Stimulated activated CD4-positive, alpha-beta T cell treated with anti-CD3 and anti-CD28 coated beads, Interleukin-1b, Interleukin-23, amount 100 ng/mL, for 1 hour (primary cell): ENCODE measurements at places on chromosomes 2 and 18.

GRCh38 chr2:151043484-151043883 lies 218.2 kb downstream of the RBM43 start:
- DNase-seq, result no peak

DNA sequence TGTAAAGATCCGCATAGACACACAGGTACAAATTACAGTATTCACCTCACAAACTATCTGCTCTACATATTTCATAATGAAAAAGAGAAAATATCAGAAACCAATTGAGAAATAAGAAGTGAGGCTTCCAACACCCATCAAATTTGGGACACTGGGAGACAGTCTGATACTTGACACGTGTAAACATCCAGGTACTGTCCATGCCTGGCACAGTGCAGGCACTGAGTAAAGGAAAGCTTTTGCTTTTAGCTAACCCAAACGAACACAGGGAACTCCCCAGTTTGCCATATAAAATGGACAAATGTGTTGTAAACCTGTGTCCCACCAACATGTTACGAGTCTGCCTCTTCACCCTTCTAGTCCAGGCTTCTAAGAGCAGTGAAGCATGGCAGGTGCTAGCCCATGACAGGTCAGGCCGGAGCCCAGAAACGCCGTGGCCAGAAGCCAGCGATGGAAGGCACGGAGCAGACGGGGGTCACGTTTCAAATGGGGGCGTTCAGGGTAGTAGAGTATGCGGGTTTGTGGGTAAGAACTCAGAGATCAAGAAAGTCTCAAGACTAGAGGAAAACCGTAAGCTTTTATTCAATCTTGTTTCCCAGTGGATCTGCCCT lies 27.0 kb downstream of the CDH2 start:
- no peak for DNase-seq

- DNase-seq, result no peak
Measured at GRCh38 chr18:23573626-23574431, 12.5 kb downstream of the NPC1 start.

- no peak for DNase-seq
Measured at GRCh38 chr18:11533942-11534496, 75.4 kb upstream of the SLC35G4 start.

DNA sequence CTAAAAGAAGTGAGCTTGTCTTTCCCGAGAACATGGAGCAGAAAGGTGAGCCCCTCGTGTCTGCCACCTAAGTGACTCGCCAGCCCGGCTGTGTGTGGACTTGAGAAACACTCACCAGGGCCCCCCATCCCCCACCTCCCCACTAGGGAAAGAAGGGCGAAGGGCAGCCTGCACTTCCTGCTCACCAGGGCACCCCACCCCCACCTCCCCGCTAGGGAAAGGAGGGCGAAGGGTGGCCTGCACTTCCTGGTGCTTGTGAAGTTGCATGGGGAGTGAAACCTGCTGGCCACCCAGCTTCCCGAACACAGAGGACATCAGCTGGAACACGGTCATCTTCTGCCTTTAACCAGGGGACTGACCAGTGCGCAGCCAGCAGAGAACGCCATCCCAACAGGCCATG lies 402.7 kb upstream of the SALL3 start:
- DNase-seq, result no peak
